Stimulated activated CD8-positive, alpha-beta memory T cell treated with anti-CD3 and anti-CD28 coated beads, Interleukin-15, amount 100 ng/mL, for 24 hours (primary cell): ENCODE measurements at places on chromosomes 6 and 20.

GRCh38 chr6:117552618-117553017, 49.7 kb downstream of the GOPC start:
- no peak for DNase-seq

DNA sequence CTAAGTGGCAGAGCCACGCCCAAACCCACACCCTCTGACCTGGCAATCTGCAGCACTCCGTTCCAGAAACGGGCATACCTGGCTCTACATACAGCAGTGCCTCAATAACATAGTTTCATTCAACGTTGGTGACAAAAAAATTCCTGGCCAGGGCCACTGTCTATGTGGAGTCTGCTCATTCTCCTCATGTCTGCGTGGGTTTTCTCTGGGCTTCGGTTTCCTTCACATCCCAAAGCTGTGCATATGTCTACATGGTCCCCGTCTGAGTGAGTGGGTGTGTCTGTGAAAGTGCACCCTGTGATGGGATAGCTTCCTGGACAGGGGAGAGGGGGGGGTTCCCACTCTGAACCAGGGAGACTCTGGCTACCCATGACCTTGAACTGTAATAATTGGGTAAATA, 2.1 kb downstream of the KIAA0319 start:
- no peak for DNase-seq

- DNase-seq = no peak
Measured at GRCh38 chr6:105320765-105321164, 82.1 kb downstream of the PREP start.

DNA sequence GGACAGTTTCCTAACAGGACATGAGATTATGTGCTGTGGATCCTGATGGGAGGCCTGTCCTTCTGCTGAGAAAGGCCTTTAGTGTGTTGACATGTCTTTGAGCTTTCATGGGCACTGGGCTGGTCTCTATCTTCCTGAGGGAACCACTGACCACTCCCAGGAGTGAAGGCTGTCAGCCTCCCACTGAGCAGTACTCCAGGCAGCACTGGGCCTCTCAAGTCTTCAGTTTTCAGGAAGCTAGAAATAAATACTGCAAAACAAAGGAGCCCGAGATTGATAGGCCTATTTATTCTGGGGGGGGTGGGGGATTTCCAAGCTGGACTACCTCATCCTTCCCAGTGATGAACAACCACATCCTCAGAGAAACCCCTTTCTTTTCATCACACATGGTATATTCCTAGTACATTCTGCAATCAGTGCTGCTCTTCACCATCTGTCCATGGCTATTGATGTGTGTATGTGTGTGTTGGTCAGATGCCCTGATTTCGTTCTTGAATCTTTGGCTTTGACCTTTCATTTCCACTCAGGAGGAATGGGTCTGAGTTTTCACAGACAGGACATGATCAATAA, 180.9 kb upstream of the SPTLC3 start:
- DNase-seq = no peak

- no peak for DNase-seq
Measured at GRCh38 chr6:106746652-106747051, 117.3 kb downstream of the QRSL1 start.

DNA sequence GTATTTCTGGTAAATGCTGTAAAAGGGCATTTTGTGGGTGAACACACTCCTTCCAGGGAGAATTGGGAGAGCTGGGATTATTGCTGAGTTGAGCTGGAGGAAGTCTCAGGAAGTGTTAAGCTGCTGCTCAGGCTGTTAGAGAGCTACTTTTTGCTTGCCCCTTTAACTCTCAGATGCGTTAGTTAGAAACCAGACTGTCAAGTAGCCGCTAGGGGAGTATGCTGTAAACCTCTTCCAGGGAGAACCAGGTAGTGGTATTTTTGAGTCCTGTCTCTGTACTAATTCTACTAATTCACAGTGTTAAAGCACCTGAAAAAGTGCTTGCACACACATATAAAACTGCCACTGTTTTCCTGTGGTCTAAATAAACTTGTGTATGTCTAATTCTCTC, 6.6 kb upstream of the GFRAL start:
- DNase-seq = no peak

- DNase-seq = no peak
Measured at GRCh38 chr6:135830452-135830881, 21.0 kb upstream of the PDE7B start.

- no peak for DNase-seq
Measured at GRCh38 chr20:60030471-60030870, 72.2 kb downstream of the CDH26 start.

- DNase-seq = no peak
Measured at GRCh38 chr6:82891076-82891475, 174.6 kb downstream of the UBE3D start.

DNA sequence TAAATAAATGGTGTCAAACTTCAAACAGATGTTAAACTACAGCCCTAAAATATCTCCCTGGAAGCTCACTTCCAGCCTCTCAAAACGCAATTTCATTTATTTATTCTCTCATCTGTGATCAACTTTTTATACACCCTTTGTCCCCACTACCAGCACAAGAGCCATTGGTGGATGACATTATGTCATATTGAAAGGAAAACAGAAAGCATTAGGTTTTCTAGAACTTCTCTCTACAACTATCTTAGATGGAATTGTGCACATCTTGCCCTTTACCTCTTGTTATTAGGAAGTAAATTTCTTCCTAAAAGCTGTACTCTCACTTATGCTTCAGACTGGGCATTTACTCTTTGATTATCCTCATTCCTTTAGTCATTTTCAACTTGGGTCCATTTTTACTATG, 771.2 kb upstream of the GJE1 start:
- DNase-seq = no peak

GRCh38 chr6:48318670-48319069, 207.7 kb upstream of the PTCHD4 start:
- DNase-seq = no peak

DNA sequence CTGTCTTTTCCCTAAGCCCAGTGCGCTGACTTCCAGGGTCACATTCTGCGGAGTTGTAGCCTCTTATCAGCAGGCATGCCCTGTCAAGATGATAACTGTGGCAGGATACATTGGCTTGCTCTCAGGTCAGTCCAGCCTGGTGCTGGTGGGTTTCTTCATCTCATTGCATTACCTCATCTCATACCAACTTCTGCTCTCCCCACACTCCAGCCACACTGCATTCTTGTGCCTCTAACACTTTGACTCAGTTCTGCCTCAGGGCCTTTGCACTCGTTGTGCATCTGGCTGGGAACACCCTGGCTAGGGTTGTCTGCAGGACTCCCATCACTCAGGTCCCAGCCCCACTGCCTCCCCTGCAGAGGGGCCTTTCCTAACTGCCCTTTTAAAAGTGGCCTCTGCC, 110.3 kb upstream of the BACH2 start:
- DNase-seq = no peak

DNA sequence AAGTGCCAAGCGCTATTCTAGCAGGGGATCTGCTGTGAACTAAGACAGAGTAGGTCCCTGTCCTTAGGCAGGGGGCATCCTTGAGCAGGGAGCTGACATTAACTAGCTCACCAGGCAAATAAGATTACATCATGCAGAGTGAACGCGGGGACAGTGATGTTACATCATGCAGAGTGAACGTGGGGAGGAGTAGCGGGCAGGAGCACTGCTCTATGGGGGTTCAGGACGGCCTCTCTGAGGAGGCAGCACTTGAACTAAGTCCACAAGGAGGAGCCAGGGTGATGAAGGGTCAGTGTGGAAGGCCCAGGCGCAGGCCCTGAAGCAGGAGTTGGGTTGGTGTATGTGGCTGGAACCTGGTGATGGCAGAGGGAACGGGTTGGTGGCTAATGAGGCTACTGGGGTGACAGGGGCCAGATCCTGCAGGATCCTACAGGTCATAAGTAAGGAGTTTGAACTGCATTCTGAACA, 38.7 kb downstream of the KAT14 start:
- no peak for DNase-seq

- DNase-seq = no peak
Measured at GRCh38 chr20:44040202-44040915, 125.7 kb downstream of the TOX2 start.

GRCh38 chr20:41340327-41341055, at the start of gene LPIN3:
Gene LPIN3, plus strand, starts transcription at chr20:41340821. Its CDS starts 4,983 bp downstream, at chr20:41345804.
- DNase-seq = peak; percentile 29

DNA sequence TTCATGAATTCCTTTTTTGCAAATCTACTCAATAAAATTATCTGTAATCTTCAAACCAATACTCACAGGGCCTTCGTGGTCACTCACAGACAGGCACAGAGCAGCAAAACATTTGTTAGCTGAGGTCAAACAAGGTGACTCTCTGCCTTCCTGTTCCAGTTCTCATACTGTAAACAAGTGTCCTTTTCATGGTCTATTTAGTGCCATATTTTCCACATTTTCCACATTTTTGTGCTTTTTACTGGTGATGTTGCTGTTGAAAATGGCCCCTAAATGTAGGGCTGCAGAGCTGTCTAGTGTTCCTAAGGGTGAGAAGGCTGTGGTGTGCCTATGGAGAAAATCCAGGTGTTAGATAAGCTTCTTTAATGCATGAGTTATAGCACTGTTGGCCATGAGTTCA, 133.1 kb upstream of the COL21A1 start:
- no peak for DNase-seq

DNA sequence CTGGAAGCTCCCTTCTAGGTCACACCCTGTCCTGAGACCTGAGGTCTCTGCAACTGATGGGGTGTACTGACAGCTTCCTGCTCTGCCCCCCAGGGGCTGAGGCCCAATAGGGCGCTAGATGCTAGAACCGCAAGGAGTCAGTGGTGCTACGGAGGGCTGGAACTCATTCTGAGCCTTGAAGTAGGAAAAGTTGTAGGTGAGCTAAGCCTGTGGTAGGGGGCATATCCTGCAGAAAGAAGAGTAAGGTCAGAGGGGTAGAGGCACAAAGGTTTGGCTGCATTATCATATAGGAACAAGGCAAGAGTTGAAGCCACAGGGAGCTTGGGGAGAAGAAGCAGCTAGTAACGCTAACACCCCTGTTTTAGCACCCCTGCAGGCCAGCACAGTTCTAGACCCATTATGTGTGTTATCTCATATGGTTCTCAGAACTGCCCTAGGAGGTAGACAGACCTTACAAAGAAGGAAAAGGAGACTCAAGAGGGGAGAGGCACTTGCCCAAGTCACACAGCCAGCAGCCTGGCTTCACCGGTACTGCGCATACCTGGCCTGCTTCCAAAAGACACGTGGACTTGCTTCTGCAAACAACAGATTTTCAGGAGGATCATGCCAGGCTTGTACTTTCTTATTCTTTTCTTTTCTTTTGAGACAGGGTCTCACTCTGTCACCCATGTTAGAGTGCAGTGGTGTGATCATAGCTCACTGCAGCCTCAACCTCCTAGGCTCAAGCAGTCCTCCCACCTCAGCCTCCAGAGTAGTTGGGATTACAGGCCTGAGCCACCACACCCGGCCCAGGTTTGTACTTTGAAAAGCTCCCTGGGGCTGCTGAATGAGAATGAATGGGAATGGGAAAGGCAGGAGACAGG, 156.1 kb downstream of the MRPL14 start:
- no peak for DNase-seq

DNA sequence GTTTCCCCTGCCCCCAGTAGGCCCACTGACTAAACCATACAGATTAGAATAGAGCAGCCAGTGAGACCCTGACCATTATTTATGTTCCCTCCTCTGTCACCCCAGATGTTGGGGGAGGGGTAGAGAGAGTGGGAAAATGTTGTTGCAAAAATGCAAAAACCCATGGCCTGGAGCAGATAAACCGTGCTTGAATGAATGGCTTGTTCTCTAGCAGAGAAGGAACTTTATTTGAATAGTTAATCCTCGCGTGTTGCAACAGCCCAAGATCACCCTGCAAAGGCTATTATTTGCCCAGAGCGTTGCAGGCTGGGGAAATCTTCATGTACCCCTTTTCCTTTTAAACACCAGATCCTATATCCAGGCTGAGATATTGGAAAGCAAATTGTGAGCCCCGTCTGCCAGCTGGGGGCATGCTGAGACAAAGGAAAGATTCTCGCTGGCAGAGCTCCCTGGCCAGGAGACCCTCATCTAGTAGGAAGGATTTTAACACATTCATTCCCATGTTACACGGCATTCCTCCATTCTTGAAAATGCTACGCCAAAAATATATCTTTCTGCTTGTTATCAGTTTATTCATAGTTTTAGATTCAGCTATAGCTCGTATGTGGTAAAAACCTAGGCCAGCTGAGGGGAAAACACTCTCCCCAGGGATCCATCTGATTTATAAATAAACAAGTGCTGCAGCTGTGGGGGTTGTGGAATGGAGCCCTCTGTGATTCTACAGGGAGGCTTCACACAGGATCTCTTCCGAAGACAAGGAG, 53.0 kb downstream of the LINC00237 start:
- DNase-seq = no peak

GRCh38 chr6:101163611-101164010, 229.9 kb upstream of the GRIK2 start:
- DNase-seq = no peak

GRCh38 chr6:158314737-158315136, 2.5 kb downstream of the TULP4 start:
- DNase-seq = no peak

- no peak for DNase-seq
Measured at GRCh38 chr6:148440877-148441453, 98.3 kb downstream of the SASH1 start.

GRCh38 chr6:106927531-106928398, 46.8 kb downstream of the CD24 start:
- DNase-seq = no peak

- DNase-seq = no peak
Measured at GRCh38 chr20:6632187-6632586, 135.3 kb upstream of the BMP2 start.

DNA sequence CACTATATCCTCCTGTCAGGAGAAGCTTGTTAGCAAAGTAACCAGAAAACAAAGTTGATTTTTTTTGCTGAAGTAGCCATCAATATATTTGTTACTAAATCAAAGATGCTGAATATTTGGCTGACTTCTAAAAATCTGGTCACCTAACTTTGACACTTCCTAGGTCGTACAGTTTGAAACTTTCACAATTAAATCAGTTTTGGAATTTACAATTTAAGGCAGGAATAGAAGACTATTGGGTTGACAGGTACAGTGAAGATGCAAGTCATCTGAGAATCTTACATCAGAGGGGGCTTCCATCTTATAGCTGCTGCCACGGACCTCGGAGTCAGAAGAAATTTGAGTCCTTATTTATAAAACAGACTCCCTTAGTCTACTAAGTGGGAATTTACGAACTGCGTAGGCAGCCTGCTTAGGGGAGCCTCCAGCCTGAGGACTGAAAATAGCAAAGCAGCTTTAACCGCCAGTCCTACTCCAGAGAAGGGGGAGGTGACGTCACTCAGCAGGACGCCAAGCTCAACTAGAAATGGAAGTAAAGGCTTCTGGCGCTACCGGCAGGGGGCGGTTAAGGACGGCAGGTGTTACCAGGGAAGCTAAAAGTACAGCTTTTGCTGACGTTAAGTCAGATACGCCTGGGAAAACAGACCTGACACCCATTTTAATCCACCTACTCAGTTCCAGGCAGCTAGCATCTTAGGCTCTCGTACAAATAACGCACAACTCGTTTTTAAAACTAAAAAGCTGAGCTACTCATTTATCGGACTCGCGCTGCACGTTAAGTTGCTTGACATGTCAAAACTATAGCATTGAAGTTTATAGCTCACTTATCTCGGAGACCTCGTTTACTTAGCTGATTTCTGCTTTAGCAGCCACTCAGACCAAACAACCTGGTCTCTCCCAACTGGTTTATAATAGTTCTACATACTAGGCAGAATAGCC, 61.1 kb upstream of the HFE start:
- DNase-seq = no peak
